ENCODE measurements at places on chromosomes 7 and 10. TPM values are rescaled to one million over a fixed set of nuclear protein-coding genes. Genes with fewer than 3 reads are reported as not detected.
A peak's percentile ranks its signal among the peaks of the same experiment; 100 is the strongest.

The STEAP2 gene
- 29.8 TPM for total RNA-seq

DNA sequence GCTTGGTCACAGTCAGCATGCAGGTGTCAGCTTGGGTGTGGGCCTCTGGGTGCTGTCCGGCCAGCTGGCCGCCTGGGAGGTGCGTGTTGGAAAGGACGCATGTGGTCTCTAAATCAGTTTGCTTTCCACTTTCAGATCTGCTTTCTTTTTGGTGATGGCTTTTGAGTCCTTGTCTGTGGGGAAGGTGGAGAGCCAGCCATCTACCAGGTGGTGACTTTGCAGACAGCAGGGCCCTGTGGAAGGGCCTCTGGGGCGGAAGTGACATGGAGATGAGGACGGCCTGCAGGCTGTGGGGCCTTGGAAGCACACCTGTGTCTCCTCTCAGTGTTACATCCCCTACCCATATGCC is 59.4 kb downstream of the WDR37 start:
- H3K27ac ChIP-seq: no peak overlapping the region
- peaks cover 17% of the 10 kb centered on the region for H3K36me3 ChIP-seq
- no peaks in the 10 kb centered on the region for H3K4me1 ChIP-seq
- no peak overlapping the region for H3K4me3 ChIP-seq

The FKBP6 gene
- not detected for total RNA-seq

DNA sequence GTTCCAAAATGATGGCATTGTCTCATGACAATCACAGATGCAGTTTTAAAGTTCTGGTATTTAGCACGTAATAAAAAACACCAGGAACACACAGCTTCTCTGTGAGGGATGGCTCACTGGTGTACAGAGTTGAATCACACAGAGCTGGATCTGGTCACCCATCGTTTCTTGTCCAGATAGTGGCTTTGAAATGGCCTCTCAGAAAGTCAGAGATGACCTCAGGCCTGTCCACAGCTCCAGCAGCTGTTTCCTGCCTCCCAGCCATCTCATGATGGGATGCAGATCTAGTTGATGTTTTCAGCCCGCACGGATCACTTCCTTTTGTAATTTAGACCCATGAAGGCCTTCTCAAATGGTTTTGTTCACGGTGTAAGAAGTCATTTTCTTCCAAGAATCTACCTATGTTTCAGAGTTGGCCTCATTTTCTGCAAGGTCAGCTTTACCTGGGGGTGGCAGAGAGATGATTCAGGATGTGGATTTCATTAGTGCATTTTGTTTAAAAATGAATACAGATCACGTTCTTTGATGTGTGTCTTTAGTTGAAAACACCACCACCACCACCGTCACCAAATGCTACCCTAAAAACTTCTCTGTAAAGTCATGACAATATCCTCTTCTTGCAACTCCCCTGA is 166.2 kb downstream of the SNX10 start:
- H3K27ac ChIP-seq: no peak overlapping the region
- no peak for DNase-seq
- no peaks in the 10 kb centered on the region for H3K36me3 ChIP-seq
- no peaks in the 10 kb centered on the region for H3K4me1 ChIP-seq
- no peak overlapping the region for H3K4me3 ChIP-seq

The LBX1 gene
- total RNA-seq: under 0.01 TPM

DNA sequence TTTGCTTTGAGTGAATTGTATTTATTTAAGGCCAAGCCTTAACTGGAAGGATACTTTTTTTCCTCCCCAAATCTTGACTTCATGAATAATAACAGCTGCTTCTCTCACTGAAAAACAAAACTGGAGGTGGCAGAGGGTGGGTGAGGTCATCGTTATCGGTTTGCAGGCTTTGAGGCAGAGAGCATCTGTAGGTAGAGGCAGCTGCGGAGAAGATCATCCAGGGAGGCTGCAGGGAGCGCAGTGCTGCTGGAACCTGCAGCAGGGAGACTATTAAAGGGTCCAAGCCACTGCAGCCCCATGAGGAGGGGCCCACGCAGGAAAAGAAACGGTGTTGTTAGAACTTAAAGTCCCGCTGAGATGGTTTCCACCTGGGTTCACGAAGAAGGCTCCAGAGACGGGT is 112.1 kb upstream of the SDK1 start:
- H3K36me3 ChIP-seq: no peaks in the 10 kb centered on the region
- no peak overlapping the region for H3K27ac ChIP-seq

GRCh38 chr10:43255634-43256431 is 11.0 kb downstream of the RASGEF1A start:
- no peaks in the 10 kb centered on the region for H3K27me3 ChIP-seq
- no peak for DNase-seq
- H3K4me1 ChIP-seq: no peaks in the 10 kb centered on the region
- H3K4me3 ChIP-seq: no peak overlapping the region
- no peak overlapping the region for H3K27ac ChIP-seq

The GIMAP5 gene
- not detected for total RNA-seq

DNA sequence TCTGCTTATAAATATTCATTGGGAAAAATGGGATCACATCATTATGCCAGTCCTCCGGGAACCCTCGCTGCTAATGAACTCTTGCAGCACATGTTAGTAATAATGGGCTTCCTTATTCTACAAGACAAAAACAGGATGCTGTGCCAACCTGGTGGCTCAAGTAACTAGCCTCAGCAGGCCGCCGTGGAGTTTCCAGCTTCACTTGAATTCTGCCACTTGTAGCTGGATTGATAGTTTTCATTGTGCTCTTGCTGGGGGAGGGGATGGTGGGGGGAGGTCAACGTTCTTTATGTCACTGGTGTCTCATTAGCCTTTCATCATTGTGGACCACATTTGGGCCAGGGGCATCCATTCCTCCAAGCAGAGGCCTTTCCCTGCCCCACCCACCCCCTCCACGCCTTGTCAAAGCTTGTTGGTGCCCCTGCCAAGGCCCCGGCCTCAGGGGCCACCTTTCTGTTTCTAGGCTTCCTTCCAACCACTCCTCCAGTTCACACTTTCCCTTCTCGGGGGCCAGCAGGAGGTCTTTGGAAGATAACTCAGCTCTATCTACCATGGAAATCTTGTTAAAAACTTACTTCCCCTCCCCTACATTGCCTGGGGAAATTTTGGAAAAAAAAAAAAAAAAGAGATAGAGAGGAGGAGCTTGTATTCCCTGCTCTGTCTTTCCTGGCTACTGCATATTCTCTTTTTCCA is 153.9 kb downstream of the BMPER start:
- H3K27ac ChIP-seq: peak overlapping the region; percentile 6
- H3K36me3 ChIP-seq: no peaks in the 10 kb centered on the region
- H3K27me3 ChIP-seq: no peaks in the 10 kb centered on the region

DNA sequence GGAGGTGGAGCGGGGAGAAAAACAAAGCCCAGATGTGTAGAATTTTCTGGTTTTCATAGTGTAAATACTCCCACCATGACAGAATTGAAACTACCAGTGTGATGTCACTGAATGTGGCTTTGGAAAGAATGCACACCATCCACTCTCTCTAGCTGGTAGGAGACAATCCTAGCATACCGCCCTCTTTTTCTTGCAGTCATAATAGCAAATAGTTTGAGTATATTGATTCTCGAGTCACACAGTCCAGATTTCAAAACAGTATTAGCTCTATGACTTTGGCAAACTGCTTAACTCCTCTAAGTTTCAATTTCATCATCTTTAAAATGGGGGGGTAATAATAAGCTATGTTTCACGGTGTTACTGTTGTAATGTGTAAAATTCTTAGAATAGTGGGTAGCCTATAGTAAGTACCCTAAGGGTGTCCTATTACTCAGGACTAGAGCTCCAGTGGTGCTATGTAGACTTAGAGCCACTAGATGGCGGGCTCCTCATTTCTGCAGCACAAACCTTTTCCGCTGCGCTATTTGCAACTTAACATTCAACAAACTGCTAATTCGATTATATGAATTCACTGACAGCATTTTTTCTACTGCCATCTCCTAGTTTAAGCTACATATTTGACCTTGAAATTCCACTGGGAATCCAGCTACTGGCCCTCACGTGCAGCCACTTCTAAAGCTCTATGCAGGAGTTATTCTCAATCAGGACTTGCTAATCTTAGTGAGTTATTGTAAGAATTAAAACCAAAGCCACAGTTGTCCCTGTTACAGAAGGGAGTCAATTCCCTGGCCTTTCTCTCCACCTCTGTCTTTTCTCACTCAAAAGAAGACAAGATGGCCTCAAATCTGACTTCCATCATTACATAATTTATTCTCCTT is 18.7 kb downstream of the TAS2R40 start:
- H3K36me3 ChIP-seq: no peaks in the 10 kb centered on the region
- H3K4me1 ChIP-seq: peaks cover 2% of the 10 kb centered on the region
- peak; percentile 81 for DNase-seq

DNA sequence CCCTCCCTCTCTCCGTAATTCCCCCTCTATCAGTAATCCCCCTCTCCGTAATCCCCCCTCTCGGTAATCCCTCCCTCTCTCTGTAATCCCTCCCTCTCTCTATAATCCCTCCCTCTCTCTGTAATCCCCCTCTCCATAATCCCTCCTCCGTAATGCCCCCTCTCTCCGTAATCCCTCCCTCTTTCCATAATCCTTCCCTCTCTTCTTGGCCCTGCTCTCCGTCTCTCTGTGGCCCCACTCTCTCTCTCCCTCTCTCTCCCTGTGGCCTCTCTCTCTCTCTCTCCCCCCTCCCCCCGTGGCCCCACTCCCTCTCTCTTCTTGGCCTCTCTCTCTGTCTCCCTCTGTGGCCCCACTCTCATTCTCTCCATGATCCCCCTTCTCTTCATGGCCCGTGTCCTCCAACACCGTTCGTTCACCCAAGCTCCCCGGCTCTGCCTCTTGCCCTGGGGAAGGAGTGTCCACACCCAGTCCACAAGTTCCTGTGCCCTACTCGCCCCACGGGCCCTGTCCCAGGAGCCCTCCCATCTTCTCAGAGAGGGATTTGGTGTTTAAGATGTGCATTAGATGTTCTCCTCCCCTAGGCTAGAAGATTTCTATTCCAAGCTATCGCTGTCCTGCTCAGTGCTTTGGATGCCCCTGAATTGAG is 19.8 kb downstream of the SHH start:
- H3K36me3 ChIP-seq: no peaks in the 10 kb centered on the region
- DNase-seq: no peak
- H3K4me3 ChIP-seq: no peak overlapping the region
- H3K27me3 ChIP-seq: no peaks in the 10 kb centered on the region
- H3K4me1 ChIP-seq: no peaks in the 10 kb centered on the region

The PPP1R17 gene
- total RNA-seq: not detected

The MRLN gene
- not detected for total RNA-seq

- no peaks in the 10 kb centered on the region for H3K4me1 ChIP-seq
- DNase-seq: no peak
- H3K4me3 ChIP-seq: no peak overlapping the region
- H3K36me3 ChIP-seq: no peaks in the 10 kb centered on the region
Measured at GRCh38 chr7:12833829-12834228, 146.4 kb downstream of the ARL4A start.

DNA sequence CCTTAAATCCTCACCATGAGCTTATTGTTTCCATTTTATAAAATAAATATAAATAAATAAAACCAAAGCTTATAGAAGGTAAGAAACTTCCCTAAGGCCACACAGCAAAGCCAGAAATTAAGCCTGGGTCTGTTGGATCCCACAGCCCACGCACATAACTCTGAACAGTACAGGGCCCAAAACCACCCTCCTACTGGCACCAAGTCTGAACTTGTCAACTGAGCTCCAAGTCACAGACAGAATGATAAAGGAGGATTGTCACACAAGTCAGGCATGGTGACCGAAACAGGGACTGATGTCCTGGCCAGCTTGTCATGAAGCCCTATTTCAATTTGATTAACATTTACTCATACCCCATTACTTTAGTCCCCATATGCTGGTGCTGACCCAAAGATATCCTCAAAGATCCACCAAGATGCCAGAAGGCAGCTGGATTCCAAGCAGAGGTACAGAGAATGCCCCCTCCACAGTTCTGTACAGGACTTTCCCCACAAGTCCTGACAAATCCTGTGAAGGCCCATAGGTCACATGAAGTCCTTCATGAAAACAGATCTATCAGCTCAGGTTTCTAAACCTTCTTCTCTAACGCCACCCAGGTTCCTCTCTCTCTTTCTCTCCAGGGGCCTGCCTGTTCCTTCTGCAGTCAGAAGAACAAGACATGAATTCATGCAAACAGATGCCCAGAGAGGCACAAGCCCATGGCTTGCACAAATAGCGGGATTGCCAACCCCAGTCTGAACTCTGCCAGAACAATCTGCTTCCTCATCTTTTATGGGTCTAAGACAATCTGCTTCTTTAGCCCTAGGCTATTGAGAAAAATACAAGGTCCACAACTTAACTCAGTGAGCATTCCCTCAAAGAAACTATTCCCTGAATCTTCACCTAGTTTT is 60.9 kb downstream of the GLI3 start:
- H3K27ac ChIP-seq: no peak overlapping the region
- no peak for DNase-seq
- H3K4me1 ChIP-seq: no peaks in the 10 kb centered on the region
- no peaks in the 10 kb centered on the region for H3K27me3 ChIP-seq

The BBS9 gene
- total RNA-seq: 27.2 TPM

The H2BK1 gene
- not detected for total RNA-seq

DNA sequence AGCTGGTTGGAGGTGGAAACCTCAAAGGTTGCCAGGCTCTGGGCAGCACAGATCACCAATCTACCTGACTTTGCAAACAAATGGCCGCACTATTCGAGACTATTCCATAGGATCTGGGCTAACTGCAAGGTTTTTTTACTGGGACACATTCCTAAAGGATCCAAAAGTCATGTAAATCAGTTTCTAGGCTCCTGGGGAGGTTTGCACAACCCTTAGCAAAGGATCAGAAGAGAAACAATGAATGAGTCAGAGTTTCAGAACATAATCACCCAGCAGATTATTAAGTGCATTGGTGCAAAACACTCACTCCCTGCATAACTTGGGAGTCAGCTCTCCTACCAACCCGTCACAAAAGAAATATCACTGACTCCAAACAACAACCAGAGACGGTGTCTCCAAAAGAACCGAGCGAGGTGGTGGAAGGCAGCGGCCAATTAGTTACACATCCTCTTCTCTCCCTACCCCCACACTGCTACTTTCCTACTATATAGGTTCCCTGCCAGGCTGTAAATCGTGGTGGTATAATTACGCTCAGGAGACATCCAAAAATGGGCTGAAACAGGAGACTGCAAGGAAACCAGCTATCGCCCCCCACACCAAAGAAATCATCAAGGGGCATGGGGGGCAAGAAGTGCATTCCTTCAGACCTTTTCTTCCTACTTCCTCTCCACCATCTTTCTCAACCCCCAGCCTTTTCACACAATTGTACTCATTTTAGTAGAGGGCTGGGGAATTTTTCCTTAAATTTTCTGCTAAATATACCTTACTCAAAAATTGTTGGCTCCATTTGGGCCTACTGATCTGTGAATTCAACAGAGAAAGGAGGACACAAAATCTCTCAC is 3.2 kb downstream of the UBE2H start:
- peak overlapping the region; percentile 86 for H3K27ac ChIP-seq
- H3K27me3 ChIP-seq: no peaks in the 10 kb centered on the region
- DNase-seq: peak; percentile 90
- H3K4me3 ChIP-seq: peak overlapping the region; percentile 89
- H3K36me3 ChIP-seq: no peaks in the 10 kb centered on the region
- H3K4me1 ChIP-seq: peaks cover 12% of the 10 kb centered on the region

- H3K36me3 ChIP-seq: no peaks in the 10 kb centered on the region
- no peak overlapping the region for H3K27ac ChIP-seq
- H3K4me3 ChIP-seq: no peak overlapping the region
Measured at GRCh38 chr10:740936-741431, 51.5 kb upstream of the DIP2C start.
